ENCODE measurements at places on chromosomes 13 and 19. TPM values are rescaled to one million over a fixed set of nuclear protein-coding genes. Genes with fewer than 3 reads are reported as not detected.

MIDN gene
- total RNA-seq: 41.1 TPM

KIRREL2 gene
- 1.4 TPM for total RNA-seq

ERICH6B gene
- total RNA-seq: not detected

LYL1 gene
- total RNA-seq: 3.9 TPM

- no peak for DNase-seq
Observed at GRCh38 chr13:31053091-31053490, 108.6 kb downstream of the HSPH1 start.

GRCh38 chr13:105918842-105919741 lies 616.4 kb downstream of the EFNB2 start:
- DNase-seq: no peak

GRCh38 chr13:94712812-94713560 lies 641 bp upstream of the SOX21 start:
- no peak for DNase-seq

DNA sequence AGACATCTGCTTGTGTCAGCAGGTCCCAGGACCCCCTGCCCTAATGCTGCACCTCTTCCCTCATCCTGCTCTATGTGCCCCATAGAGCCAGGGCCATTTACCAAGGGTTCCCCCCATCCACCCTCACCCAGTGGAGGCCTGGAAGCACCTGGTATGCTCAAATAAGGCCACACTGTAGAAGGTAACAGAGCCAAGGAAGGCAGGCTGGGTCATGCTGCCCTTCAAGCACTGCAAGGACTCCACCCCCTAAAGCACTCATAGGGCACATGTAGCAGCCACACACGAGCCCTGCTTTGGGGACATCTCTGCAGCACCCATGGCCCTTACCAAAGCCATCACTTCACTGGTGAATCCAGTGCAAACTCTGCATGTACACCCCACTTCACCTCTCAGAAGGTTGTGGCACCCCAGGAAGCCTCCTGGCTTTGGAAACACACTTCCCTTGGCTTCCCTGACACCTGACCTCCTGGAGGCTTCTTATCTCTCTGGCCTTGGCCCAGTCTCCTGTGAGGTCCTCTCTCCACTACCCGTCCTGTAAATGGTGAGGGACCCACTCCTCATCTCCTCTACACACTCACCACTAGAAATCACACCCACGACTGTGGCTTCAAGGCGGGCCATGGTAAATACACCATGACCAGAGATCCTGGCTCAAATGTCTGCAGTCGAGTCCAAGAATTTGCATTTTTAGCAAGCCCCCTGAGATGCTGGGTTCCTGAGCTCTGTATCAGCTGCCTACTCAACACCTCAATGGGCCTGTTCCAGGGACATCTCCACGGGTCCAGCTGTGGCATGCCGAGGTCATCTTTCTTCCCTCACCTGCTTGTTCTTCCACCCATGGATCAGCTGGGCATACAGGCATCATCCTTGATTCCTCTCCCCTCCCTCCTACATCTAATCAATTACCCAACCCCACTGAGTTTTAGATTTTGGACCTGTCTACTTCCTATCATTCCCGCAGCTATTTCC lies 80.9 kb upstream of the DOCK9 start:
- no peak for DNase-seq

DNA sequence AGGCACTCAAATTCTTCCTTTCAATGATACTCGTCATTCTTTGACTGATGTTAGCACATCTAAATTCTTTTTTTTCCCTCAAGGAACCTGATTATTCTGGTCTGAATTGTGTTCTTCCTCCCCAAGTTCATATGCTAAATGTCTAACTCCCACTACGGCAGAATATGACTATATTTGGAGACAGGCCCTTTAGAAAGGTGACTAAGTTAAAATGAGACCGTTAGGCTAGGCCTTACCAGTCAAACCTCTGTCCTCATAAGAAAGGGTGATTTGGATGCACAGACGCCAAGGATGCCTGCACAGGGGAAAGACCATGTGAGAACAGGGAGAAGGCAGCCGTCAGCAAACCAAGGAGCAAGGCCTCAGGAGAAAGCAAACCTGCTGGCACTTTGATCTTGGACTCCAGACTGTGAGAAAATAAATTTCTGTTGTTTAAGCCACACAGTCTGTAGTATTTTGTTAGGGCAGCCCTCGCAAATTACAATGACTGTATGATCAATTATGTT lies 13.1 kb upstream of the FOXO1 start:
- no peak for DNase-seq

GRCh38 chr19:51000981-51001380 lies 423 bp downstream of the KLK8 start:
- no peak for DNase-seq

Measured in activated CD8-positive, alpha-beta T cell treated with anti-CD3 and anti-CD28 coated beads for 36 hours (primary cell).